ENCODE measurements at places on chromosomes 7 and 10.

- no peak for DNase-seq
These were observed 220.0 kb upstream of the DPP6 start for GRCh38 chr7:153832160-153832559.

DNA sequence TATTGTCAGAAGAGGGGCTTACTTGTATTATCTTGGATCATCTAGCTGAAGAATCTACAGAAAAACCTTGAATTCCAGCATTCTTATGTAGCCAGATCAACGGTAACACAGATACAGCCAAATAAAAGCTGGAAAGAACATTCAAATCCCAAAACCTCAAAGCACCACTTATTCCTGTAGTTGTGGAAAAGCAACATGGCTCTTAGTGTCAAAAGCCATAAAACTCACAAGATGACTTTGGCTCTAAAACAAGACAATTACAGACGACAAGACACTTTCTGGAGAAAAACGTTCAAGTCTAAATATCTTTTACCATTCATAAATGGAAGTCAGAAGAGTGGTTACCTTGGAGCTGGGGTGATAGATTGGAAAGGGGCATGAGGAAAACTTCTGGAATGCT, 173.0 kb downstream of the HERPUD2 start:
- no peak for DNase-seq

DNA sequence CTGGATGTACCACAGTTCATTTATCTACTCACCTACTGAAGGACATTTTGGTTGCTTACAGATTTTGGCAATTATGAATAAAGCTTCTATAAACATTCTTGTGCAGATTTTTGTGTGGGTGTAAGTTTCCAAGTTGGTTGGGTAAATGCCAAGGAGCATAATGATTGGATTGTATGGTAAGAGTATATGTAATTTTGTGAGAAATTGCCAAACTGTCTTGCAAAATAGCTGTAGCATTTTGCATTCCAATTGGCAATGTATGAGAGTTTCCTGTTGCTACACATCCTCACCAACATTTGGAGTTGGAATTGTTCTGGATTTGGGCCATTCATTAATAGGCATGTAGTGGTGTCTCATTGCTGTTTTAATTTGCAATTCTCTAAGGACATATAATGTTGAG, 33.9 kb upstream of the HYAL4 start:
- no peak for DNase-seq

GRCh38 chr7:144397086-144397485, 6.4 kb downstream of the NOBOX start:
- no peak for DNase-seq

DNA sequence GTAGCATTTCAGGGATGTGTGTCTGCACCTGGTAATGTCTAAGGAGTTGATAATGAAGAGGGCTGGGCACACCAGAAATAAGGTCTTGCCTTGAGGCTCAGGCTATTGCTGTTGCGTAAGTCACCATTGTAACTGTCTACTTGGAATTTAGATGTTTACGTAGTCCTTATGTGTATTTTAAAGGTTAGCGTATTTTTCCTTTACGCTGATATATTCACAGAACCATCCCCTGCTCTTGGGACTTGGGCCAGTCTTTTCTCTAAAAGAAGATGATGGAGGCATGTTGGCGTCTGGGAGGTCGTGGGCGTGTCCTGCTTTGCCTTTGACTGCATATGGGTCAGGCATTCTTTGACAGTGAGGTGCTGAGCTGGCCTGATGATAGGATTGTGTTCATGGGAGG, 14.7 kb downstream of the WDR37 start:
- DNase-seq, result no peak

DNA sequence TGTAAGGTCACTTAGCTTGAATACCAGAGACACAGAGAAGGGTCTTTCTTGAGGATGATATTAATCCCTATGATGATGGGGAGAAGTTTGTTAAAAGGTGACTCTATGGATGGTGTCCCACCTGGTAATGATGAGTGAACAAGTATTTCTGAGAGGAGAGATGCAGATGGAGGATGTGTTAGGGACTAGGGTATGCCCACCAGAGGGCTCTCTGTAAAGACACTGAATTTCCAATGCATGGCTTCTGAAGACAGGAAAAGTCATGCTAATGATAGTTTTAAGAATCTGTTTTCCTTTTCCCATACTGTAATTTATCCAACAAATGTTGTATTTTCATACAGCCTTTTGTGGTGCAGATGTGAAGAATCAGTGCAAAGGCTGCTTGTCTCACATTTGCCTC, 1250.9 kb upstream of the CELF2 start:
- DNase-seq, result no peak

- DNase-seq, result peak; percentile 41
These were observed 67.9 kb upstream of the PDZD8 start for GRCh38 chr10:117442944-117443685.

GRCh38 chr7:94875201-94875600, 32.2 kb upstream of the PPP1R9A start:
- no peak for DNase-seq

DNA sequence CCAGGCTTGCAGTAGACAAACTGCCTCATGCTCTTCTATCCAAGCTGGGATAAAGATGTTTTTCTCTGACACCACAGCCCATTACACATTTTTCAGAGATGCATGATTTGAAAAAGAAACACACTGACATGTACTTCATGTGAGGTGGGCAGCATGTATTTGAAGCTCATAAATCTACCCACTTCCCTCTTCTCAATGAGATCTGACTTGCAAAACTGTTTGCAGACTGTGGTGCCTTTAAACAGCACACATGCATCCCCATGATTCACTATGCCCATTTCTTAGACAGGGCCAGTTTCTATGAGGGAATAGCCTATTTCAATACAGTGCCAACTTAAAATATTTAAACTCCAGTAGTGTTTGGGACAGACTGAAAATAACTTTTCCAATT, 109.8 kb downstream of the GLI3 start:
- DNase-seq, result no peak

DNA sequence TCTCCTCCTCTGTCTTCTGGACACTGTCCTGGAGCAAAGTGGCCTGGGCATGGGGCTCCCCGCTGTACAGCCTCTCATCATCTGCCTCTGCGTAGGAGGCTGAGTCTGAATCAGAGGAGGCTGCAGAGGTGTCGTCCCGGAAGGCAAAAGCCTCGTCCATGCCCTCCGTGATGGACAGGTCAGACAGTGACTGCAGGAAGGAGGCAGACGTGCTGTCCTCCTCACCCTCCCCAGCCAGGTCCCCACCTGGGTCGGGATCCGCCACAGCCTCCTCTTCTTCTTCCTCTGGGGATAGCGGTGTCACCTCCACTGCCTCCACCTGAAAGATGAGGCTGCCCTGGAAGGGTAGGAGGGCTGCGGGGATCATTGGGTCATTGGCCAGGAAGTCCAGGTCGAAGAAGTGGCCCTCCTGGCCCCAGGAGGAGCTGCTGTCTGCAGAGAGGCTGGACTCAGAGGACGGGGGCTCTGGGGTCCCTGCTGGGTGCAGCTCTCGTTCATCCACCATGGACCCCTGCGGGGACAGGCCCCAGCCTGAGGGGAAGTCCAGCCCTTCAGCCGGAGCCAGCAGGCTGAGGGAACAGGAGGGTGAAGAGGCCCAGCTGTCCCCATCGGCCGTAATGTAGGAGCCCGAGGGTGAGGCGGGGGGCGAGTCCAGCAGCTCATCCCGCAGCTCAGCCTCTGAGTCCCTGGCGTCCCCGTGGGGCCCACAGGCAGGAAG, 3.7 kb downstream of the NACAD start:
- DNase-seq, result no peak

DNA sequence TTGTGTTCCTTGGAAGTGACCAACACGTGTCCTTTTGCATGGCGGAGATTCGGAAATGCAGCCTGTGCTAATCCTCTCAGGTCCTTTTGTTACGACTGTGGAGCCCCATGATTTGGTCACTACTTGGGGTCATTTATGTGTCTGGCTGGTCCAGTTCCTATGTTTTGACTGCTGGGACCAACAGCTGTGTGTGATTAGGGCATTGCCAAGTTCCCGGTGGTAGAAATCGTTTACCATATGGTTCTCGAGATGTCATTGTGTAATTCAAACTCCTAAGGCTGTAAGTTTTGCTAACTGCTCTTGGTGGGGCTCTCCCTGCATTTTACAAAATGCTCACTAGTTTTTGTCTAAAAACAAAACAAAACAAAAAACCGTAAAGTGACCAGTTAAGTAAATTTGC, 62.0 kb downstream of the CCNY start:
- DNase-seq, result no peak

- peak; percentile 11 for DNase-seq
These were observed 156.4 kb downstream of the OAT start for GRCh38 chr10:124262234-124262865.

DNA sequence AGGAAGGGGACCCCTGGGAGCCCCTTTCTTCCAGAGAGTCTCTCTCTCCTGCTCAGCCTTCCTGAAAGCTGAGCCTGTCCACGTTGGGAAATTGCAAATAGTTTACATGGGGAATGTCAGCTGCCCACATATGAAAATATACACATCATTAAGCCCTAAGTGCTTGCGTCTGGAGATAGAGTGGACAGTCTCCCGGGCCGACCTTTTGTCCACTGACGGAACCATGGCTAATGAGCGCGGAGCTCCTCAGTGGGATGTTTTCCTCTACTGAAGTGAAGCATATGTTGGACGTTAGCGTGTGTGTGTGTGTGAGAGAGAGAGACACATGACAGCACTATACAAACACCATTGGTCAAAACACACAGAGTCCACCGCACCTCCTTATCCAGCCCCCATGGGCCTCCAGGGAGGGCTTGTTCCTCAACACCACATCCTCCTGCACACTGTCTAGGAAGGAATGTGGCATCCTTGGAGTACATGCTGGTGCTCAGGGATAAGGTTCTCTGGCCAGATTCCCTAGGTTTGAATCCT, 128.4 kb downstream of the RGS10 start:
- DNase-seq, result no peak

DNA sequence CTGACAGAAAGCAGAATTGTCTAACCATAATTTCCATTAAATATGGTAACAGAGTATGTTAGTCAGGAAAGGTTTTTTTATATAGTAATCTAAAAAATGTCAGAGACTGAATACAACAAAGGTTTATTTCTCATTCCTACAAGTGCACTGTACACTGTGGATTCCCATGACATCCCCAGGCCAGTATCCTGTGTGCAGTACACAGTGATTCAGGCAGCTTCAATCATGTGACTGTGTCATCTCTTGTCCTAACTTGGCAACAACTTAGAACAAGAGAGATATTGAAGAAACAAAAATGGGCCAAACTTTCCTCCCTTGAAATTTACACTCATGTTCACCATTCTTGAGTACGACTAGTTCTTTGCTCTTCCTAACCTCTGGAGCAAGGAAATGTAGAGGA, 189.8 kb upstream of the SEMA3A start:
- no peak for DNase-seq

Measured in nucleus accumbens (tissue), 56 donors.